AG08395 (cell line): ENCODE measurements at places on chromosomes 2 and 18.
A peak's percentile ranks its signal among the peaks of the same experiment; 100 is the strongest.

DNA sequence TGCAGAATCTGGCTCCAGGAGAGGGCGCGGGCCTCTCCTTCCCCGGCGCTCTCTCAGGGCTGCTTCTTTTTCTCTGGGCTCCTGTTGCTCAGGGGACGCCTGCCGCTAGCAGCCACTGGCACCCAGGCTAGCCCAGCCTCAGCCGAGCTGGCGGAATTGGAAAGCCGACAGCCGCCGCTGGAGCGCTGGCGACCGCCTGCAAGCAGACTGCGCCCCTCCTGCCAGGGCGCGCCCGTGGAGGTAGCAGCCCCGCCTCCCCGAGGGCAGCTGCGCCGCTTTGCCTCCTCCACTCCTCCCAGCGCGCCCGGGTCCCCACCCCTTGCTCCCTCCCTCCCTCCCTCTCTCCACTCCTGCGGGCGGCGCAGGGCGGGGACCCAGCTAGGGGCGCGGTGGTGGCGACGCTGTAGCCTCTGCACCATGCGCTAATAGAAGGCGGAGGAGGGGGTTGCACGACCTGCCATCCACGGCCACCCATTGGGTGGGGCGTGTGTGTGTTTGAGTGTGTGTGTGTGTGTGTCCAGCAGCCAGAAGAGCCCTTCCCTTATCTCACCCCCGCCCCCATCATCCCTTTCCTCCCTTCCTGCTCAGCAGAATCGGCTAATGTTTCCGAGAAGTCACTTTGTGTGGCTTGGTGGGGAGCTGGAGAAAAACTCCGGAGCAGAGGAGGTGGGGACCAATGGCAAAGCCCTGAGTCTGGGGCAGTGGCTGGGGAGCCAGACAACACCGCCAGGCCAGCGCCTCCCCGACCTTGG is at the start of gene SCN9A:
Gene SCN9A (minus strand): TSS at position 209 of the 752 bp plus-strand sequence. CDS start 64,188 bp downstream, outside the sequence.
- peak; percentile 53 for DNase-seq

- DNase-seq = peak; percentile 96
Observed at GRCh38 chr2:210171309-210172218, at the start of gene KANSL1L. Gene KANSL1L, minus strand, starts transcription at chr2:210171409. Its CDS starts 16,827 bp downstream, at chr2:210154582.

DNA sequence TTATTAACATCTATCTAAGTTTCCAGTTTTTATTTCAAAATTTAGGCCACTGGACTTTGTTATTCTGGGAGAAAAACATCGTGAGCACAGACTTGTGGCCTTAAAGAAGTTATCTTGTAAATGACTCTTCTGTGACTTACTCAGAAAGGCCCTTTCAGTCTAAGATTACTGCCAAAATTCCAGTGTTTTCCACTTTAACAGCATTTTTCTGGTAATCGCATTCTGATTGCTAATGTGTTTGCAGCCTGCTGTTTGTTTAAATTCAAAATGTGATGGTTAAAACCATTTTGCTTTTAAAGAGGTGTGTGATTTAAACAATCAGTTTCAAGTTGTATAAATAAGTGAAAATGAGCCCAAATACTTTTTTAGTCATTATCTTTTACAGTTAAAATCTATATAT is 136.7 kb upstream of the DAPL1 start:
- DNase-seq = no peak

DNA sequence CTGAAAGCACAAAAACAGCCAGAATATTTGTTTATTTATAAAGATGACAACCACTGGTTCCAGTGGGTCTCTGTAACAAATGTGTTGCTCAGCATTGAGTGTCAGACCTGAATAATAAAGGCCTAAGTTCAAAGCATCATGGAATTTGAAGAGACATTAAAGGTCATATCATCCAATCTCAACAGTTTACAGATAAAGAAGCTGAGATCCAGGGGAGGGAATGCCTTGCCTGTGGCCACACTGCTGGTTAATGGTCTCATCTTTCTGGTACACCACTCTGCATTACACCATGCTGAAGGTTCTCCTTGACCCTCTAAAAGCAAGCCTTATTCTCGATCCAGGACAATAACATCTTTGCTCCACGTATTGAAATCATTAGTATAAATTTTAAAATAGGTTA is 446.5 kb upstream of the ACVR2A start:
- DNase-seq = no peak

GRCh38 chr2:43840965-43841364 is 2.2 kb downstream of the ABCG8 start:
- no peak for DNase-seq
